Vagina (tissue), 2 donors: ENCODE measurements at places on chromosomes 13 and 19. TPM values are rescaled to one million over a fixed set of nuclear protein-coding genes. Genes with fewer than 3 reads are reported as not detected.

The RDH8 gene
- total RNA-seq = not detected

The LATS2 gene
- total RNA-seq = 25.8 TPM

The HOOK2 gene
- 65.6 TPM for total RNA-seq

The C1QTNF9B gene
- not detected for total RNA-seq

- H3K36me3 ChIP-seq = no peaks in the 10 kb centered on the region
- no peaks in the 10 kb centered on the region for H3K27me3 ChIP-seq
Measured at GRCh38 chr13:81133066-81133465, 792.1 kb upstream of the SPRY2 start.

GRCh38 chr19:9075064-9075949 is 11.6 kb upstream of the OR1M1 start:
- no peaks in the 10 kb centered on the region for H3K36me3 ChIP-seq
- no peak for DNase-seq
- H3K27me3 ChIP-seq = no peaks in the 10 kb centered on the region
- peaks cover 12% of the 10 kb centered on the region for H3K4me1 ChIP-seq

GRCh38 chr19:56637976-56638555 is 4.9 kb upstream of the SMIM17 start:
- no peaks in the 10 kb centered on the region for H3K4me1 ChIP-seq
- no peak overlapping the region for H3K27ac ChIP-seq
- peaks cover 4% of the 10 kb centered on the region for H3K36me3 ChIP-seq
- H3K4me3 ChIP-seq = no peak overlapping the region
- DNase-seq = no peak

DNA sequence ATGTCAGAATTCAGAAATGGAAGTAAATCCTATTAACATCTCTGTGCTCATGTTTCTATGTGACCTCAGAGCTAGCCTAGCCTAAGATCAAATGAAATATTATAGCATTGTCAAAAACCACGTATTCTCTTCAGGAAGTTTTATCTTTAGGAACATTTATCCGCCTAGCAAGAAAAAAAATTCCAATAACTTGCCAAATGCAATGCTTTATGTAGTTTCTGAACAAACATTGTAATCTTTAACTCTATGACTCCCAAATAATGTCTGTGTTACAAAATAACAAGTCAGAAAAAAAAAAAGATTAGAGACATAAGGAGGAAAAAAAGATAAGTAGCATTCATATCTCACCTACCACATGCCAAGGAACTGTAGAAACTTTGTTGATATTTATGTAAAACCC is 18.4 kb upstream of the IPO5 start:
- DNase-seq = no peak
- no peaks in the 10 kb centered on the region for H3K36me3 ChIP-seq
- no peak overlapping the region for H3K27ac ChIP-seq
- no peaks in the 10 kb centered on the region for H3K4me1 ChIP-seq

DNA sequence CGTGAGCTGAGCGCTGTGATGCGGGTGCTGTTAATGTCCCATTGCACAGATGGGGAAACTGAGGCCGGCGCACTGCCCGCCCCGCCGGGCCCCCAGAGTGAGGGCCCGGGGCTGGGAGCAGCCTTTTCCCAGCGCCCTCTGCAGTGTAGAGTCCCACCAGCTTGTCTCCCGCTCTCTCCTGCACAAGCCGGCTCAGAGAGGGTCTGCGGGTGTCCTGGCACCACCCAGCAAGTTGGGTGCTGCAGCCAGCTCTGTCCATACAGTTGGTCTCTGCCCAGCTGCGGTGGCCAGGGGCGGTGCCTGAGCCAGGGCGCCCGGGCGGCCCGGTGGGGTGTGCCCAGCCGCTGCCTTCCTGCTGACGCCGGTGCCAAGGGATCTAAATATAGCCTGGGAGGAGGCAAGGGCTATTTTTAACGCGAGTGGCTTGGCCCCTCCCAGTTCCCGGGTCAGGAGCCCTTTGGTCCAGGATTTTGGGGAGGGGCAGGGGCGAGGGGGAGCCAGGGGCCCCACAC is 19.3 kb downstream of the GADD45B start:
- H3K27me3 ChIP-seq = no peaks in the 10 kb centered on the region
- H3K4me3 ChIP-seq = peak overlapping the region; percentile 56
- H3K36me3 ChIP-seq = no peaks in the 10 kb centered on the region
- peak overlapping the region; percentile 84 for H3K27ac ChIP-seq
- no peak for DNase-seq

DNA sequence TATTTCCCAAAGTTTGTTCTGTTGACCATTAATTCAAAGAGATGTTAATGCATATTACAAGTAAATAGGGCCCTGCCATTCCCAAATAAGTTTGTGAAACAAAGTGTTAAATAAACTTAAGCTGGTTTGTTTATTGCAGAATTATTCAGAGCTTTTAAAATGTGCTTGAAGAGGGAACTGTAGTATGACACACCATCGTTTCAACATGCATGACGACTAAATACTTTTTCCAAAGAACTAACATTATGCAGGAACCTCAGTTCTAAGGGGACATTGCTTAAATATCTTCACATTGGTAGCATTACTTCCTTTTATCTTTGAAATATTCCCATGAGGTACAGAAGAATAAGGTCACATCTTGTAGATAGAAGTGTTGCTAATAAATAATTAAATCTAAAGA is 14.6 kb downstream of the LHFPL6 start:
- no peaks in the 10 kb centered on the region for H3K27me3 ChIP-seq
- no peaks in the 10 kb centered on the region for H3K36me3 ChIP-seq
- H3K27ac ChIP-seq = no peak overlapping the region
- no peak overlapping the region for H3K4me3 ChIP-seq
- DNase-seq = no peak
- peaks cover 32% of the 10 kb centered on the region for H3K4me1 ChIP-seq

DNA sequence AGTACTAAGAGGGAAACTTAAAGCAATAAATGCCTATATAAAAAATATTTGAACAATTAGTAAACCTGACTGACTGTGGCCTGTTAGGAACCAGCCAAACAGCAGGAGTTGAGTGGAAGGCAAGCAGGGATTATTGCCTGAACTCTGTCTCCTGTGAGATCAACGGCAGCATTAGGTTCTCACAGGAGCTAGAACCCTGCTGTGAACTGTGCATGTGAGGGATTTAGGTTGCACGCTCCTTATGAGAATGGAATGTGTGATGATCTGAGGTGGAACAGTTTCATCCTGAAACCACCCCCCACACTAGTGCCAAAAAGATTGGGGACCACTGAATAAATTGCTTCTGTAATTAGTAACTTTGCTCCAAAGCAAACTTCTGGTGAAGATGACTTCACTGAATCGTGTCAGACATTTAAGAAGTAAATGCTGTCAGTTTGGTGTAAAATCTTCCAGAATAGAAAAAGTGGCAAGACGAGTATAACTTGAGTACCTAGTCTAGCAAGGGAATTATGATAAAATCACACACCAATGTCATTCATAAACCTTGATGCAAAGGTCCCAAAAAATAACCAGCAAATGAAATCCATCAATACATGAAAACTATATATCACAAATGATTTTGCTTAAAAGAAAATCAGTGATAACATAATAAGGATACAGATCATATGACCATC is 53.8 kb downstream of the SLC6A16 start:
- H3K4me1 ChIP-seq = peaks cover 6% of the 10 kb centered on the region
- H3K27ac ChIP-seq = no peak overlapping the region
- H3K27me3 ChIP-seq = no peaks in the 10 kb centered on the region
- no peak for DNase-seq
- H3K36me3 ChIP-seq = no peaks in the 10 kb centered on the region
- H3K4me3 ChIP-seq = no peak overlapping the region
